ENCODE measurements at places on chromosomes 2 and 18.

DNA sequence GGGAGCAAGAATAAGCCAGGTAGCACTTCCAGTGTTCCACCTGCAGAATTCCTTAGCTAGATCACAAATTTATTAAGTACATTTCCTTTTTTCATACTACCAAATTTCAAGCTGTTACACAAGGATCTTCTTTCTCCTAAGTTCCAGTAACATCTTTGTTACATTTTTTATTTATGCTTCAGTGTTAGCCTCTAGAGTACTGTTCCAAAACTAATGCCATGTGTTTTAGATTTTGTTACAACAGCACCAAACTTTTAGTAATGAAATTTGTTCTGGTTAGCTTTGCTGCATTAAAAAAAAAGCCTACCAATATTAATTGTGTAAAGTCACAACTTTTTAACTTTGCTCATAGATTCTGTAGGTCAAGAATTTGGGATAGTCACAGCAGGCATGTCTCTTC lies 161.1 kb downstream of the CAMKMT start:
- no peak for DNase-seq

- no peak for DNase-seq
These were observed 284.6 kb downstream of the MBD5 start for GRCh38 chr2:148305476-148305875.

DNA sequence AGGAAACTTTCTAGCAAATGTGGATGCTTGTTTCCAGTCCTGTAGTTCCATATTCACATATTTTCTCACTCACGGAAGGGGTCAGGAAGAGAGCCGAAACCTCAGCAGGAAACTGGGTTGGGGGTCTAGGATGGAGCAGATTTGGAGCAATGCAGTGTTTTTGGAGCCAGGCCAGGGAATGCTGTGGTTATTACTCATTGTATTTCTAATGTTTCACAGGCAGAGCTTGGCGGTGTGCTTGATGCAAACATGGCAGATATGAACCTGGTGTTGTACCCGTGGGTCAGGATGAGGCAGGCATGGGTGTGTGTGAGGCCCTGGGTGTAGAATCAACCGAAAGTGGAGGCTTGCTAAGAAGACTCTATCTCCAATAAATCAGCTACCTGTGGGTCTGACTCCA lies 34.6 kb upstream of the ACKR3 start:
- no peak for DNase-seq

DNA sequence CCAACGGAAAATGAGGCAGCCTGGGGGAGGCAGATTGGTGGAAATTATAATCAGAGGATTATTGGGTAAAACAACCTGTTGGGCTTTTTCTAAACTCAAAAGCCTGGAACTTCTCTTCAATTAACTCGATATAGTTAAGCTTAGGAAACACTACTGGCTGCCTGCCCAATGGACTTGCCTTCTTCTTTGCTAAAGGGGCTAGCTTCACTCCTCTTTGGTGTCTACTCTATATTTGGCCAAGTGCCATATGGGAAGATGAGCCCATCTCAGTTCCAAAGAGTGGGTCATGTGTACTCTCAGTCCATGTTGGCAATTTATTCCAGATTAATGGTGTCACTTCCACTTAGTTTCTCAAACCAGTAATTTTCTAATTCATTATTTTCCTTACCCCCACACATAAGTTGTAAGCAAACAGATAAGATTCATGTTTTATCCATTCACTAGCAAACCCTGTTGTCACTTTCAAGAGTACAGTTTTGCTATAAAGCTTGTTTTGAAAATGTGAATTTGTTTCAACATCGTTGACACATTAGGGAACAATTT lies 34.3 kb downstream of the DARS1 start:
- DNase-seq: no peak

GRCh38 chr2:6885968-6886367 lies 8.4 kb downstream of the RSAD2 start:
- DNase-seq: no peak

DNA sequence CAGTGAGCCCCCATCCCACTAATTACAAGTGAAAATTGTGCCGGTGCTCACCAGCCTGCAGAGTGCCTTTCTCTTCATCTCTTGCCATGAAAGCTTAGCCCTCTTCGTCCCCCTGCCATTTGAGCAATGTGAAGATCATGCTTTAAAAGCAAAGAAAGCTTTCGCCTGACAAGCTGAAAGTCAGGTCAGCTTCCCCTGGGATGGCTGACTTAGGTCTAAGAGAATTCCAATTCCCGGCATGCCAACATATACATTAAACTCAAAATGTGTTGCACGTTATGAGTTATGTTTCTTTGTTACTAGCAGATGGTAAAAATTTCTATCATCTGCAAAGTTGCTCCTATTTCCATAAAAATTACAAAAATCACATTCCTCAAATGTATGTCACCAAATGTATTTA lies 129.8 kb downstream of the AFF3 start:
- no peak for DNase-seq

Data from activated effector memory CD4-positive, alpha-beta T cell treated with Interleukin-2 at 50 U/mL for 16 hours (primary cell).